Naive thymus-derived CD4-positive, alpha-beta T cell (primary cell): ENCODE measurements at places on chromosomes 5 and 9. TPM values are rescaled to one million over a fixed set of nuclear protein-coding genes. Genes with fewer than 3 reads are reported as not detected.

The DAB2 gene
- not detected for polyA plus RNA-seq

DNA sequence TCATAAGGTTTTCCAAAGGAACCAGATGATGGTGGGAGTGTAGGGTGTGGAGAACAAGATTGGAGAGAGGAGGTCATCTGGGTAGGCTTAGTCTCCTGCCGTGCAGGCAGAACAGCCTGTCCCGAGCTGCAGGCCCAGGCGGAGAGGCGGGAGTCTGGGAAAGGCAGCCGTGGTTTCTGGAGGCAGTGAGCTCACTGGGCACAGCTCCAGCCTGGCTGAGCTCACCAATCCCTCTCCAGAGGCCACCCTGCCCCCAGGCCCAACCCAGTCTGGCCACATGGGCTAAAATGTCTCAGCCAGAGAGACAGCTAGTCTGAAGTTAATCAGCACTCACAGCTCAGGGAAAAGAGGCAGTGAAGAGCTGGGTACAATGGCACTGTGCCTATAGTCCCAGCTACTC is 12.3 kb downstream of the P4HA2 start:
- no peak overlapping the region for H3K4me3 ChIP-seq
- no peak overlapping the region for H3K27ac ChIP-seq
- no peaks in the 10 kb centered on the region for H3K4me1 ChIP-seq
- no peaks in the 10 kb centered on the region for H3K36me3 ChIP-seq

- H3K27me3 ChIP-seq = no peaks in the 10 kb centered on the region
- H3K36me3 ChIP-seq = no peaks in the 10 kb centered on the region
- no peaks in the 10 kb centered on the region for H3K4me1 ChIP-seq
- H3K4me3 ChIP-seq = no peak overlapping the region
Observed at GRCh38 chr9:129520082-129520481, 100.8 kb downstream of the C9orf50 start.

- no peak overlapping the region for H3K27ac ChIP-seq
- H3K27me3 ChIP-seq = no peaks in the 10 kb centered on the region
- no peak for DNase-seq
- no peaks in the 10 kb centered on the region for H3K4me1 ChIP-seq
Observed at GRCh38 chr9:122029898-122030297, 63.2 kb downstream of the TTLL11 start.

The CEP120 gene
- polyA plus RNA-seq = 36.7 TPM

DNA sequence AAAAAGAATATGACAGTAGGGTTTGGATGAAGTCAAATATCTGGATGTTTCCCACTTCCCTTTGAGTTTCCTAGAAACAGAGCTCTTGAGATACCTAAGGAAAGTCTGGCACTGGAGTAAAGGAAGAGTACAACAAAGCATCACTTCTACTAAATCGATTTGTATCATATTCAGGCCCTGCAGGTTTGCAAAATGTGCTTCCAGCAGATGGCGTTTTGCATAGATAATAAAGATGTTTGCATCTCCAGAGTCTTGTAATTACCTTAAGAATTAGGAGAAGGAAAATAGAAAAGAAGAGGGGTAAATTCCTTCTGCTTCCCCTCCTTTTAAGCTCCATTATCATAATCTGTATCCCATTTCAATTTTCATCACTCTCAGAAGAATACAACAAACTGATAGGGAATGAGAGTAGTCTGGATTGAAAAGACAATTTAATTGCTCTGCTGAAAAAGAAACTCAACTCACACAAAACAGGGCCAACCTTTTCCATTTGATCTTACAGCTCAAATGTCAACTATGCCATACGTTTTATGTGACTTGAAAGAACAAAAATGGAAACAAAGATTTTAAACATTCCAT is 380.4 kb downstream of the PTPRD start:
- no peaks in the 10 kb centered on the region for H3K27me3 ChIP-seq
- no peak for DNase-seq
- H3K36me3 ChIP-seq = no peaks in the 10 kb centered on the region
- H3K4me1 ChIP-seq = no peaks in the 10 kb centered on the region

GRCh38 chr5:170159101-170159698 is 53.5 kb downstream of the FOXI1 start:
- no peak overlapping the region for H3K27ac ChIP-seq
- H3K36me3 ChIP-seq = no peaks in the 10 kb centered on the region
- H3K27me3 ChIP-seq = no peaks in the 10 kb centered on the region
- H3K4me3 ChIP-seq = no peak overlapping the region
